Germinal center (tissue), 1 donor: ENCODE measurements at places on chromosomes 12 and 14.

GRCh38 chr14:87264272-87264785 lies 728.7 kb downstream of the GALC start:
- no peak for DNase-seq

DNA sequence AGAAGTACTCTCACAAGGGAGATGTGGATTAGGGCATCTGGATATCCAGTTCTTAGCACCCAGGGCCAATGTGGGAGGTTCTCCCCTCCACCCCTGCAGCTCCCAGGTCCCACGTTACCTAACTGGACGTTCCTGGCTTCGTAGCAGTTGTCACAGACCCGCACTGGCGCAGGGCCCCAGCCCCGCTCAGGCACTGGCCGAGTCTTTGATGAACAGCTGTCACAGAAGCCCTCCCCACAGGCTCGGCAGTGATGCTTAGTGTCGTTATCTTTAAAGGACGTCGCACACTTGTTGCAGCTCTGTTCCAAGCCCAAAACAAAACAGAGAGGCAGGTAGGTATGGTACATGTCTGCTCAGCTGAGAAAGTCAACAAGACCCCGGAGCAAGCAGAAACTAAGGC lies 48.4 kb downstream of the DCAF4 start:
- no peak for DNase-seq

- DNase-seq, result no peak
Measured at GRCh38 chr14:58215191-58215914, 15.4 kb downstream of the ACTR10 start.

DNA sequence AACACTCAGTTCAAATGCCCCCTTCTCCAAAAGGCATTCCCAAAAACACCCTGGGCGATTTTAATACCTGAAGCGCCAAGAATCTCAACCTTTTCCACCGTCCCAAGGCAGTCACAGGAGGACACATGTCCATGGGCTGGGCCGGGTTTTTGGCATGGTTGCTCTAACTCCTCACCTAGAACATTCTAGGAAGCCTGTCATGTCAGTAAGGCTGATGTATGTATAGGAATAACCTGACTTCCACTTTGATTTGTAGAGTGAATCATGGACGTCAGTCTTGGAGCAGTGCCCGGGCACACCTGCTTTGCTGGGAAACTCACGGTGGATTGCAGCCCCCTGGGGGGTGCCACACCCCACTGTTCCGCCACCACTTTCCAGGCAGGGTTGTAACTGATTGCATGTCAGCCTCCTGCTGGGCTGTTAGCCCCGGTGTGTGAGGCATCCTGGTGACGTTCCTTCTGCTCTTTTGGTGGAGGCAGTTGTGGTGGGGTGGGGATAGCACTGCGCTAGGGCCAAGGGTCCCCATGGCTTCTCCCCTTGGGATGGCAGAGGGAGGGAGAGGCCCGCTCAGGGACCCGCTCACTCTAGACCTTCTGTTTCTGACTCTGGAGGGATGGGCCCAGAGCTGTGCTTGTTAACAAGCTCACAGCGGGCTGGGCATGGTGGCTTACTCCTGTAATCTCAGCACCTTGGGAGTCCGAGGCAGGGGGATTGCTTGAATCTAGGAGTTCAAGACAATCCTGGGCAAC lies 35.2 kb upstream of the FAM181A start:
- DNase-seq, result no peak

DNA sequence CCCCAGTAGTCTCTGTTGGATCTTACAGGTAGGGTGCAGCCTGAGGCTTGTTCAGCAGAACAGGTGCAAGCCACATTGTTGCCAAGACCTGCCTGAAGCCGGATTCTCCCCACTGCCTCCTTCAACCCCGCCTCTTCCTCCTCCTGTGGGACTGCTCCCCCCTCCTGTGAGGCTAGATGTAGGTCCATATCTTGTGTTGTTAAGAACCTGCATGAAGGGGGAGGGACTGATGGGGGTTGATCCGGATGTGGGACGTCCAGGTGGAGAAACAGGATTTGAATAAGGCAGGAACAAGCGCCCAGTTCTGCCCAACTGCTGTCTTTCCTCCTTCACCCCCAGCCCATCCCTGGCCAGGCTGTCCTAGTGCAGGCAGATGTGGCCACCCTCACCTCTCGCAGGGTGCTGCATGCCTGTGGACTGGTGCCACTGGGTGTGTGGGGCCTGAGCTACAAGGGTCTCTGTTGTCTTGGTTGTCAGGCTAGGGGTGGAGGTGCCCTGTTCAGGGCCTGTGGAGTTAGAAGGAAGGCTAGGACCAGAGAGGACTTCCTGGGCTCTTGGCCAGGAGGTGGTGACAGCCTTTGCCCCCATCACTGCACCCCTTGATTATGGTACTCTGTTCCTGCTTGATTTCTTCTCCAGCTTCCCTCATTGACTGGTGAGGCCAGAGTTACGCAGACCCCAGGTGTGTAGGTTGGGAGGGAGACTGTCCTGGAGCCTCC lies 1.4 kb downstream of the NR4A1 start:
- no peak for DNase-seq

DNA sequence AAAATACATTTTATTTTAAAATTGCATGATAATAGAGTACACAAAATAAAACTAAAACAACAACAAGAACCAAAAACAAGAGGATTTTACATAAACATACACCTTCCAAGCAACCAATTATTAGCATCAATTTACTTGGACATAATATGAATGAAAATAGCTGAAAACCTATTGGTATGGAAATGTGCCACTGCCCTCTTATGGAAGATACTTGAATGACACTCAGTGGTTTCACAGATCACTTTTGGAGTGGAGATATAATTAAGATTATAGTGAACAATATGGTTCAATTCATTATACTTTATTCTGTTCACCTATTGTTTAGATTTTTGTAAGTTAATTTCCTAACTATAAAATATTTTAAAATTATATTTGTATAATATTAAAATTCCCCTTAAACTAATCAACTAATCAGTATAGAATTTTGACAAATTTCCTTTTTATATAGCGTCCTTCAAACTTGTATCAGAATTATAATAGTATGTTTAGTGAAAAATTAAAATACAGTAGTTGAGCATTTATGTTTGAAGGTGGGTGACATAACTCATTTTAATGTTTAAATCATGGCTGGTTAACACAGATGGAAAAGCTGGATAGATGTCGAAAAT lies 70.1 kb downstream of the SLC6A15 start:
- peak; percentile 9 for DNase-seq

GRCh38 chr12:54222609-54223008 lies 33.8 kb upstream of the SMUG1 start:
- DNase-seq, result no peak

DNA sequence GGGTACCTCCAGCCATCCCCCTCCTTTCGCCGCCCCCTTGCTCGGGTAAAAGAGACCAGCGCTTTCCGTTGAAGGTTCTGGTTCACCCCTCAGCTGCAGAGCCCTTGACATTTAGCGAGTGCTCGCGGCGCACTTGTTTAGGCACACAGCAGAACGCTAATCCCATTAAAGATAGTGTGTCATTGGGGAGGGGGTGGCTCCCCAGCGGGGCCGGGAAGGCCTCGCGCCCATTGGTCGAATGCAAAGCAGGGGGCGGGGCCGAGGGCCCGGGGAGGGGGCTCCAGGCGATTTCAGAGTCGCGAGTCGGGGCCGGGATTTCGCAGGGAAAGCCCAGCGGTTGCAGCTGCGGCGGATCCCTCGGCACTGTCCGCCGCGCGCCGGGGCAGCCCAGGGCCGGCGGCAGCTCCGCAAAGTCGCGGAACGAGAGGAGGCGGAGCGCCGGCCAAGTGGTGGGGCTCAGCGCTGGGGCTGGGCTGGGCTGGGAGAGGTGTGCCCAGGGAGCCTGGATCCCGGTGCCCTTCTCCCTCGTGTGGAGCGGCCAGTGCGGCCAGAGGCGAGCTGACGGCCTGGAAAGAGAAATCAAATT lies 122.9 kb downstream of the TSPAN9 start:
- peak; percentile 31 for DNase-seq

DNA sequence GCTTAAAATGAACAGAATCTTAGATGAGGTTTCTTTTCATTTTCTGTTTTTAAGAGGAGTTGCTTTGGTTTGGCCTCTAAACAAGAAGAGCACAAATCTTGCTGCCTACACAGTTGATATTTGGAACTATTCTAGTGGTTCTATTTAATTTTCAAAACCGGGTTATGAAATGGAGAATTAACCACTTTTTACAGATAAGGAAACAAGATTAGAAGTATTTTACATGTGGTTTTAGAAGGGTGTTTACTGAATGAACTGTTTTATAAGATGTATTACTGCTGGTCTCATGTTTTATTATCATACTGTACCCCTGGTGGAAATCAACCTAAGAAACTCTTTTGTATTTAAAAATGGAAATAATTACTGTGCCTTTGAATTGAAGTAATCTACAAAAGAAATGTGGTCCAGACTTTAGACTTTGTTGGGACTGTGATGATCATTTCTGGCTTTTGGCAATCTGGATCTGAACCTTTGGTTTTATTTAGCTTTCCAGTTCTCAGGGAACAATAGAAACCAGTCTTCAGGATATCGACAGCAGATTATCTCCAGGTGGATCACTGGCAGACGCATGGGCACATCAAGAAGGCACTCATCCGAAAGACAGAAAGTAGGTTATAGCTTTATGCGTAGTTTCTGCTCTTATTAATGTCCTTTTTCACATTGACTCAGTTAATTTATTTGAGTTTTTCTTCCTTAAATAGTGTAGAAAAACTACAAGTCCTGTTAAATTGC lies 43.2 kb downstream of the TBK1 start:
- no peak for DNase-seq

DNA sequence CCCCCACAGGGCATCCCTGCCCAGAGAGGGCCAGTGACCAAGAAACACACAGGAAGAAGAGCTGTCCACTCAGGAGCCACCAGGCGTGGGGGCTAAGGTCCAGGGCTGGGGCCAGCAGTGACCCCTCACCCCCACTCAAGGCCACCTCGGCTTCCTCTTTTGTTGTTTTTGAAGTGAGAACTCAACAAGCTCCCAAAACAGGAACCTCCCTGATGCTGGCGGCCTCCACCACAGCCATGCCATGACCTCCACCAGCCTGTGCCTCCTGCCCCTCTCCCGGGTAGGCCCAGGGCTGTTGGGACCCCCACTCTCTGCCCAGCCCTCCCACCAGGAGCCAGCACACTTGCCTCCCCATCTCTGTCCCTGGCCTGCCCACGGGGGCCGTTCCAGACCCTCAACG lies 7.8 kb downstream of the AKT1 start:
- no peak for DNase-seq

- no peak for DNase-seq
Measured at GRCh38 chr14:97095269-97095668, 298.1 kb downstream of the VRK1 start.

DNA sequence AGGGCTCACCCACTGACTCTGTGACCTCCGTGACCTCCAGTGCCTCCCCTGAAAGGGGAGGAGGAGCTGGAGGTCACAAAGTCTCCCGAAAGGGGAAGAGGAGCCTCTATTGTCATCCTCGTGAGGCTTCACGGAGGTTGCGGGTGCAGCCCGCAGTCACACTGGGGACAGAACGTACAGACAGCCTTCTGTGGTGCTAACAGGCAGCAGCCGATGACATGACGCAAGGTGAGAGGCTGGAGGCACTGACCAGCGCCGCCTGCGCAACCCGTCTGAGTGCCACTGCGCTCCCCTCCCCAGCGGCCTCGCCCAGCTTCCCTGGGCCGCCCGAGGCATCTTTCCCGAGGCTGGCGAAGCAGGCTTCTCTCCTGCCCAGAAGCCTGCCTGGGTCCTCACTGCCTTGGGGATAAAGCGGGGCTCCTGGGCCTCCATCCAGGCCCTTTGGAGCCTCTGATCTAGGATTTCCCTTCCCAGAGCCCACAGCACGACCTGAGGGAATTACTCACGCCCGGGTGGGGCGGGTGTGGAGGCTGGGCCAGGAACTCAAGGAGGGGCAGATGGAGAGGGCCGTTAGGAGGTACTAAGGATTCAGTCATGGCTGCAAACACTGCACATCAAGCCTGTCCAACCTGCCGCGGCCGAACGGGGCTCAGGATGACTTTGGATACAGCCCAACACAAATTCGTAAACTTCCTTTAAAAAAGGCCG lies 12.3 kb upstream of the LBHD2 start:
- DNase-seq, result no peak

GRCh38 chr12:3483089-3483488 lies 7.9 kb upstream of the PRMT8 start:
- DNase-seq, result no peak

DNA sequence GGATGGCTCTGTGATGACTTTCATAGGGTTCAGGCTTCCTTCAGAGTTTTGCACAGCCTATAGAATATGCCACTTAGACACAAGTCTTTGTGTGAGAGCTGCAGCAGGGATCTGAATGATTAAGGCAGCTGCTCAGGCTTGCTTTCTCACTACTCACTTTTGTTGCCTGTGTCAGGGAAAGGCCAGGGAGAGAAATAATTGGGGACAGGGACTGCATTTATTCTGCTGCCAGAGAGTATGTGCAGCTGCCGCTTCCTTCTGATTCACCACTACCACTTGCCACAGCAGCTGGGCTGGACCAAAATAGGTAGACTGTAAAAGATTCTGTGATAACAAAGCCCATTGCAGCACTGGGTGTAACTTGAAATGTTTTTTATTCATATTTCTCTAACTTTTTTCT lies 49.7 kb downstream of the TRMT5 start:
- no peak for DNase-seq

GRCh38 chr12:108328420-108328819 lies 10.7 kb downstream of the CMKLR1 start:
- DNase-seq, result no peak

GRCh38 chr12:27164330-27165040 lies 79.6 kb upstream of the STK38L start:
- no peak for DNase-seq

- peak; percentile 22 for DNase-seq
Measured at GRCh38 chr12:2891240-2892053, 756 bp downstream of the TULP3 start.

GRCh38 chr12:88035271-88035906 lies 6.2 kb upstream of the C12orf50 start:
- DNase-seq, result peak; percentile 84

DNA sequence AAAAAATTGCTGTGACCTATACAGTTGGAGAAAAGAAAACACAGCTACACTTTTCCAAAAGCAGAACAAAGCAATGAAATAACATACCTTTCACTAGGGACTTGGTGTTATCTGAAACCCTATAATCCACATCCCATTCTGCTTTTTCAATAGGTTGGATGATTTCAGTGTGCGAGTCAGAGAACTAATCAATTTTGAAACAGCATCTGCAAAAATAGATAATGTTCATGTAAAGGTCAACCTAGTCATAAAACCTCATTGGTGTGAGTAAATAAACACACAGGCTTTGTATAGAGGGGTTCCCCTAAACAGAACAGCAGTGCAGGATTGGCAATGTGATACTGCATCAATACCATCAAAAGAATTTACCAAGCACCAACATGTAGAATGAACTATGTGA lies 173.0 kb upstream of the G2E3 start:
- DNase-seq, result no peak

- DNase-seq, result no peak
Measured at GRCh38 chr14:73712540-73713180, 1.5 kb downstream of the PNMA1 start.

DNA sequence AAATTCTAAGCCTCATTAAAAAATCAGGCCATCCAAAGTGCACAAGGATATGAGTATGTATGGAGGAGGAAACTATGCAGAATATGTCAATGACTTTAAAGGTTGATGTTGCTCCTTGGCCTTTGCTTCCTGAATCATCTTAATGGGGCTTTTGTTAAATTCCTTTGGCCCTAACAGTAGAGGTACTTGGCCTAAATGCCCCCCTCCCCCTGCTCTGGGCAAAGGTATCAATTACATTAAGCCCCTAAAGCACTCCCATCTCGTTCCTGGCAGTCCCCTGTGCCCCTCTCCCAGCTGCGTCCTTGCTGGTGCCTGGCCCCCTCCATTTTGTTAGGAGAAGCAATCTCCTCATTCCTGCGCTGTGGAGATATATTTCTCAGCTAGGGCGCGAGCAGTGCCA lies 4.8 kb downstream of the COPZ1 start:
- no peak for DNase-seq

GRCh38 chr14:94952097-94952496 lies 182.2 kb upstream of the GSC start:
- DNase-seq, result no peak

GRCh38 chr14:104598910-104599273 lies 5.7 kb downstream of the TMEM179 start:
- DNase-seq, result no peak
